ENCODE measurements at places on chromosomes 7 and 10. TPM values are rescaled to one million over a fixed set of nuclear protein-coding genes. Genes with fewer than 3 reads are reported as not detected.

The C7orf33 gene
- not detected for total RNA-seq

The PI4K2A gene
- total RNA-seq, result 17.6 TPM

The PAX4 gene
- not detected for total RNA-seq

The NAT16 gene
- not detected for total RNA-seq

The ANKRD30A gene
- total RNA-seq, result not detected

The CFAP58 gene
- total RNA-seq, result 0.08 TPM

The FKBP6 gene
- total RNA-seq, result not detected

The HSPA14 gene
- 9.0 TPM for total RNA-seq

The FLNC gene
- total RNA-seq, result 0.70 TPM

The GLI3 gene
- total RNA-seq, result 0.42 TPM

The WDR86 gene
- 4.9 TPM for total RNA-seq

DNA sequence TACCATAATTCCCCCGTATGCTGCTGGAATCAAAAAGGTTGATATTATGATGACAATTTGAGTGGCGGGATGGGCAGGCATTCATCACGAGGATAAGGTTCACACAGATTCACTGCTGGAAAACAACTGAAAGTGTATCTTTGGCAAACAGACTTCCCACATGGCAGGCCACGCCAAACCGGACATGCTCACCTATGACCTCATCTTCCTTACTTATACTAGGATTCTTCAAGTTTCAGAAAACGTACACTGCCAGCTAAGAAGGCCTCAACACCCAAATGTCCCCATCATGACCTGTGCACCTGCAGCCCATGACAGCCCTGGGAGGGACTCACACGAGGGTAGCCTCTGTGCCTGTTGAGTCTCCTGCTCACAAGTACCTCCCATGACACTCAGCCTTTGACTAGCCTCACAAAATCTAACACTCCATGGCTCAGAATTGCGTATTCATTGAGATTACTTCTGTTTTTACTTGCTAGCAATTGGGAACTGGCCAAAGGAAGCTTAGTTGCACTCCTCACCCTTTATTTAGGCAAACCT lies 259.0 kb upstream of the GHITM start:
- H3K4me1 ChIP-seq, result no peaks in the 10 kb centered on the region
- H3K4me3 ChIP-seq, result no peak overlapping the region
- no peak for DNase-seq

DNA sequence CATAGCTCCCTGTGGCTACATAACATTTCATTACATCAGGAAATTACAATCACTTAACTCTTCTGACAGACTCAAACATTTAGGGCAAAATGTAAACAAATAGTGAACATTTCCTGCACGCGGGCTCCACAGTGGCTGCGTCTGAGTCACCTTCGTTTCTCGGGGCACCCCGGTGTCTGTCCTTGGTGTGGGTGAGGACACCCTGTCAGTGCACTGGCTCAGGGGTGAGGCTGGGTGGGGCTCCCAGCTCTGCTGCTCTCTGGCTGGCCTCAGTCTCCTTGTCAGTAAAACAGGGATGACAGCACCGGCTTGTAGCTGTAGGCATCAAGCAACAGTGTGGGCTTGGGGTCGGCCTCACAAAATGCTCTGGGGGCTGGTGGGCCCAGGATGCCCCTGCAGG lies 237.1 kb upstream of the SHH start:
- no peak overlapping the region for H3K27ac ChIP-seq
- no peaks in the 10 kb centered on the region for H3K36me3 ChIP-seq

DNA sequence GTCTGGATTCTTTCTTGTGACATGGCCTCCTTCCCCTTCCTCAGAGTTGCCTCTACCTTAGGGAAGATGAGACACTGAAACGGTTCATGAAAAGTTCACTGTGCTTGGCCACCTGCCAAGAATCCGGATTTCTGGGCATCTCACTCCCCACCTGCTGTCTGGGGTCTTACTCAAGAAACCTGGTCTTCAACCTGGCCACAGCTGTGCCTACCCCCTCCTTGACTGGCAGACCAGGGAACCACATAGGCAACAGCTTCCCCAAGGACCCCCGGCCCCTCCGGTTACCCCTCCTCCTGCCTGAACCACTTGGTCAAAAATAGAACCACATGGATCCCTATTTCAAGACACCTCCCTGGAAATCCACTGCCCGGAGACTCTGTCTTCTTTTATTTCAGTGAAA lies 58.7 kb upstream of the NANOS1 start:
- no peaks in the 10 kb centered on the region for H3K27me3 ChIP-seq
- no peaks in the 10 kb centered on the region for H3K36me3 ChIP-seq
- DNase-seq, result no peak

- peaks cover 16% of the 10 kb centered on the region for H3K4me1 ChIP-seq
- no peaks in the 10 kb centered on the region for H3K36me3 ChIP-seq
- DNase-seq, result no peak
- H3K4me3 ChIP-seq, result peak overlapping the region; percentile 62
- peak overlapping the region; percentile 98 for H3K27ac ChIP-seq
Observed at GRCh38 chr7:107166736-107167426, 1.9 kb upstream of the HBP1 start.

DNA sequence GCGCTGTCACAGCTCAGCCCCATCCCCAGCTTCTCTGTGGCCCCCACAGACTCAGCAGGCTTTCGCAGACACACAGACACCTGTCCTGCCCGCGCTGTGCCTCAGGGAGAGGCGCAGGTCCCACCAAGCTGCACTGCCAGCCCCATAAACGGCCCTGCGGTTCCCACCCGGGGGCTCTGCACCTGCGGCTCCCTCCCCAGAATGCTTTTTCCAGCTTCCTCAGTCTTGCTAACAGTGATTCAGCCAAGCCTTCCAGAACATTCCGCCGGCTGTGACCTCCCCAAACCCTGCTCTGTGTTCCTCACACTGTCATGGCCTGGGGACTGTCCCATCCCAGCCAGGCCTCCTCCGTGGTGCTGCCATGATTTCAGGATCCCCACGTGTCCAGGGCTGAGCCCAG lies 27.8 kb upstream of the TNRC18 start:
- DNase-seq, result no peak
- no peaks in the 10 kb centered on the region for H3K36me3 ChIP-seq
- no peaks in the 10 kb centered on the region for H3K4me1 ChIP-seq
- H3K4me3 ChIP-seq, result no peak overlapping the region
- H3K27me3 ChIP-seq, result no peaks in the 10 kb centered on the region

- DNase-seq, result no peak
- no peaks in the 10 kb centered on the region for H3K4me1 ChIP-seq
- H3K27ac ChIP-seq, result no peak overlapping the region
Observed at GRCh38 chr7:38195804-38196595, 18.0 kb downstream of the STARD3NL start.

DNA sequence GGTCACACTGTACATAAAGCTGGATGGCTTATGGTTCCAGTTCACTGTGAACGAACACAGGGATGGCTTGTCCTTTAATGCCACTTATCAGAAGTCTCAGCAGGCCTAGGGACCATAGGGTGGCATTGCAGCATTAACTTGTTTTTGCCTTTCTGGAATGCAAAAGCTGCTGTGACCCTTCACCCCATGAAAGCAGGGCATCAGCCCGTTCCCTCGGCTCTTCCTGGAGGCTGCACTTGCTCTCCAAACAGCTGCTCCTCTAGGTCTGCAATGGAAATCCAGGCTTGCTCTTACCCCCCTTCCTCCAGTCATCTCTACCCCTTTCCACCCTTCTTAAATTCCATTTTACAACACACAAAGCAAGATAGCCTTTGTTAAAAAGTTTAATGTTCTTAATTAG lies 17.9 kb upstream of the NEUROD6 start:
- H3K36me3 ChIP-seq, result no peaks in the 10 kb centered on the region
- H3K27me3 ChIP-seq, result no peaks in the 10 kb centered on the region
- no peak for DNase-seq

- H3K36me3 ChIP-seq, result no peaks in the 10 kb centered on the region
- no peak for DNase-seq
- no peak overlapping the region for H3K27ac ChIP-seq
Observed at GRCh38 chr7:28112883-28113540, 67.6 kb downstream of the JAZF1 start.

GRCh38 chr10:120415709-120416330 lies 41.2 kb upstream of the PLPP4 start:
- DNase-seq, result no peak
- no peak overlapping the region for H3K4me3 ChIP-seq
- H3K4me1 ChIP-seq, result no peaks in the 10 kb centered on the region
- no peak overlapping the region for H3K27ac ChIP-seq
- no peaks in the 10 kb centered on the region for H3K36me3 ChIP-seq

GRCh38 chr10:54108961-54109360 lies 692.1 kb downstream of the PCDH15 start:
- DNase-seq, result no peak
- H3K27ac ChIP-seq, result no peak overlapping the region
- no peaks in the 10 kb centered on the region for H3K27me3 ChIP-seq
- H3K36me3 ChIP-seq, result no peaks in the 10 kb centered on the region
- no peak overlapping the region for H3K4me3 ChIP-seq

- DNase-seq, result no peak
- H3K4me1 ChIP-seq, result peaks cover 20% of the 10 kb centered on the region
- H3K27me3 ChIP-seq, result no peaks in the 10 kb centered on the region
- peak overlapping the region; percentile 84 for H3K27ac ChIP-seq
- H3K36me3 ChIP-seq, result no peaks in the 10 kb centered on the region
Observed at GRCh38 chr7:2810682-2811415, 33.3 kb downstream of the GNA12 start.

DNA sequence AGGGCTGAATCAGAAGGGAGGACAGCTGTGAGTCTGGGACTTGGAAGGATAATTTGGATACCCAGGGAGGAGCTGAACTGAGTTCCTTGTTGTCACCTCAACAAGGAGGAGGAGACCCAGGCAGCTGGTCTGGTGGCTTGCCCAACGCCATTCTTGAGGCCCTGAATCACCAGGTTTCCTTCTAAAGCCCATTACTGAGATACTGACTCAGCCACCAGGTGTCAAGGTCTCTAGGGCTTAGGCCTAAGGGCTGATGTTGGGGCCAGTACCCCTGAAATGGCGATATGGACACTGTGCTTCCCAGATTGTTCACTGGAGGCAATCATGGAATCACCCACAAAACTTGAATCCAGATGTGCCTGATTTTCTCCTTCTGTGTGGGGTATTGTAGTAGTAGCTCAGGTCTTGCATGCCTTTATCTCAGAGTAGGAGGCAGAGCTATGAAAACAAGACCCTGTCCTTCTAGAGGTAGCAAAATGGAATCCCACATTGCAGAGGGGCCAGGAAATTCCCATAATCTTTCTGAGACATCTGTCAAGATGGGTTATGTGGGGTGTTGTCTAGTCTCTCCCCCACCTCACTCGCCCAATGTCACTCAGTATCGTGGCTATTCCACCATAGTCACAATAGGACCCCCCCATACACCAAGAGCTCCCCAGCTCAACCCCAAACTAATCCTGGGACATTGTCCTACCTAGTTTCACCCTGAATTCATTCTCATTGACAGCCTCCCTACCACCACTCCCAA lies 1.8 kb upstream of the ATG9B start:
- no peak overlapping the region for H3K27ac ChIP-seq
- no peak for DNase-seq

GRCh38 chr10:132010483-132010882 lies 28.8 kb upstream of the BNIP3 start:
- no peak overlapping the region for H3K27ac ChIP-seq
- H3K27me3 ChIP-seq, result no peaks in the 10 kb centered on the region
- no peak for DNase-seq
- no peak overlapping the region for H3K4me3 ChIP-seq
- H3K36me3 ChIP-seq, result no peaks in the 10 kb centered on the region
